ENCODE measurements at places on chromosomes 7 and 10.

GRCh38 chr7:131603932-131604331 lies 47.5 kb upstream of the PODXL start:
- no peak for DNase-seq

GRCh38 chr7:151520419-151521261 lies 945 bp upstream of the RHEB start:
- no peak for DNase-seq

DNA sequence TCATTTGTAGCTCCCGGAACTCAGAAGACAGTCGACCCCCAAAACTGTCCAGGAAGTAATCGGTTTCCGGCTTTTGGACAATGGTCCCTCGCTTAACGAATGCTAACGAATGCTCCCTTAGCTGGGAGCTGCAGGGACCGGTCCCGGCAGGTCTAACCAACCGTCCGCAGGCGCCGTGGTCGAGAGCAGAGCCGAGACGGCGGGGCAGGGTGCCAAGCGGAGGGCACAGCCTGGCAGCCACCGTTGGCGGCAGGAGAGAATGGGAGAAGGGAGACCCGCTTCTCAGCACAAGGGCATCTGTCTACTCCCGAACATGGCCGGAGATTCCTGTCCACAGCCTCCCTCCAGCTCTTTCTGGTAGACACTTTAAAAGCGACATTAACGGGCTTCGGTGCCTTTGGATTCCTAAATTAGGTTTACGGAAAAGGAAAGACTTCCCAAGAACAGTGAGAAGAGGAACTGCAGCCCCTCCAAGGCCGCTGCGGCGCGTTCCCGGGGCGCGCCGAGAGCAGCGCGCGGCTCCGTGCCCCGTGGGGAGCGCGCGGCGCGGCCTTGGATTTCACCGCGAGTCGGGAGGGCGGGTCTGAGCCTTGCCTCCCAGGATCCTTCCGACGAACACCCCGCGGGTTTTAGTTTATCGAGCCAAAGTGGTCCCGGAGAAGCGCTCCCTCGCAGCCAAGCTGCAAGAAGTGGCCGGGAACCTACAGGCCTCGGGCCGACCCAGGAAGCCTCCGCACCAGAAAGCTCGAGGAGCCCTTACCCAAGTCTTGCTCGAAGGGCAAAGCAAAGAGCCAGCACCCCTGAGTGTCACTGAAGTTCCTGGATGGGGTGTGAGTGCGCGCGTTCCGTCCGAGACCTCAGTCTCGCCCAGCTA lies 3.6 kb upstream of the TBX20 start:
- no peak for DNase-seq

DNA sequence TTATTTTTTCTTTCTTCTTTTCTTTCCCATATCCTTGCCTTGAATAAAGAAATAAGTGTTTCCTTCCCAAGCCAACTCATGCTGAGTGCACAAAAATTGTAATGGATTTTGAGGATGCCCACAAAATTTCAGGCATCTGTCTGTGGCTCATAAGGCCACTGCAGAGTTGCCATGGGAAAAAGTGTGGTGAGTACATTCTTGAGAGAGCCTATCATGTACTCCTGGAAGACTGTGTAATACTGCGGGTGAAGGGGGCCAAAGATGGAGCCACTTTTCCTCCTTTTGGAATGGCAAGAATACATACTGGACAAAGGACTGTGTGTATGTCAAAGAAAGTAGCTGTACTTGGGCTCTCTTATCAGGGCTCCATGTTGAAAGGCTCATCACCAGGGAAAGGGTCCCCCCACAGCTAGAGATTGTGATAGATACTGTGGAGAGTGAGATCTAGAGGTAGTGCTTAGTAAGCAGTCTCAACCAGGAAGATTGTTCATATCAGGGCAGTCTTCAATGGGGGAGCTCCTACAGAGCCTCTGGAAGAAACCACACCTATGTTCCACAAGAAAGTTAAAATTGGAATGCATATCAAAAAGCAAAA lies 341.6 kb upstream of the KCND2 start:
- no peak for DNase-seq

DNA sequence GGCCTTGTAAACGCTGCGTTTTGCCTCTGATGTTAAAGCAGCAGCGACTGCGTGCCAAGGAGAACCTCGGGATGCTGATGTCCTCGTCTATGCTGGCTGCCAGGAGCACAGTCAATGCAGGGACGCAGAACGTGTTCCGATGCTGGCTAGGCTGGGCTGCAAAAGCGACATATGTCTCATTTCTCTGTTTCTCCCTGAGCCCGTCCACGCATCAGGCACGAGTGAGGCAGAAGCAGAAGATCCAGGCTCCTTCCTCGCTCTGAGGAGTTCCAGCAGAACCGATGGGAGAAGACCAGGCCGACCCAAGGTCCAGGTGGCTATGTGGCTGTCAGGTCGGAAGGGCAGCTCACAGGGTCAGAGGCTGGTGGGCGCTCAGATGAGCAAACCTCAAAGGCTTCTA lies 3.7 kb upstream of the FOXL3 start:
- no peak for DNase-seq

GRCh38 chr10:28875549-28876081 lies 198.3 kb downstream of the BAMBI start:
- DNase-seq, result no peak

DNA sequence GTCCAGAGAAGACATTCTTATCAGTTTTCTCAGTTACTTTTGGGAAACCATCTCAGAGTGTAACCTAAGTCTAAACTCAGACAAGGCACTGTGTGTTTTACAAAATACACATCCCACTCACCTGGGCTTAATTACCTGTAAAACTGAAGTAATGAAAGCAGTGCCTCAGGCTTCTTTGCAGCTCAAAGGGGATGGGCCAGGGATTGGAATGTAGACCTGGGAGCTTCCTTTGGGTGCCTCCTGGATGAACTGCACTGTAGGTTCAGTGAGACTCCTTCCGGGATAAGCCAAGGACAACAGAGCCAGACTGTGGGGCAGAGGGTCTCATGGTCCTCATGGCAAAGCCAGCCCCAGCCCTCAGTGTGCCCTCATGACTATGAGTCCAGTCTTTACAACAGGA lies 672.4 kb upstream of the GALNT17 start:
- no peak for DNase-seq

DNA sequence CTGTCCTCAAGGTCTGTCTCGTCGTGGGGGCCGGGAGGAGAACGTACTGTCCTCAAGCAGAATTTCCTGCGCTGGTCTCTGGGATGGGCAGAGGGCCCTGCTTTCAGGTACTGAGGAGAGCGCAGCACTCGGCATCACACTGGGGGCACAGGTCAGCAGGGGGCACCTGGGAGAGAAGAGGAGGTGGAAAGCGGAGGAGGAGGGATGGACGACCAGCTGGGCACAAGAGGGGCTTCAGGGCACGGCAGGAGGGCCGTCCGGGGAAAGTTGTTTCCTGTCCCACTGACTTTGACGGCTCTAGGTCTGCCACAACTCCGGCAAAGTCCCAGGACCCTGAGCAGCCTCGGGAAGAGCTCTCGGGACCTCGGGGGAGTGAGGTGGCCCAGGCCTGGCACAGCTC lies 536.9 kb downstream of the DNAJB6 start:
- no peak for DNase-seq

DNA sequence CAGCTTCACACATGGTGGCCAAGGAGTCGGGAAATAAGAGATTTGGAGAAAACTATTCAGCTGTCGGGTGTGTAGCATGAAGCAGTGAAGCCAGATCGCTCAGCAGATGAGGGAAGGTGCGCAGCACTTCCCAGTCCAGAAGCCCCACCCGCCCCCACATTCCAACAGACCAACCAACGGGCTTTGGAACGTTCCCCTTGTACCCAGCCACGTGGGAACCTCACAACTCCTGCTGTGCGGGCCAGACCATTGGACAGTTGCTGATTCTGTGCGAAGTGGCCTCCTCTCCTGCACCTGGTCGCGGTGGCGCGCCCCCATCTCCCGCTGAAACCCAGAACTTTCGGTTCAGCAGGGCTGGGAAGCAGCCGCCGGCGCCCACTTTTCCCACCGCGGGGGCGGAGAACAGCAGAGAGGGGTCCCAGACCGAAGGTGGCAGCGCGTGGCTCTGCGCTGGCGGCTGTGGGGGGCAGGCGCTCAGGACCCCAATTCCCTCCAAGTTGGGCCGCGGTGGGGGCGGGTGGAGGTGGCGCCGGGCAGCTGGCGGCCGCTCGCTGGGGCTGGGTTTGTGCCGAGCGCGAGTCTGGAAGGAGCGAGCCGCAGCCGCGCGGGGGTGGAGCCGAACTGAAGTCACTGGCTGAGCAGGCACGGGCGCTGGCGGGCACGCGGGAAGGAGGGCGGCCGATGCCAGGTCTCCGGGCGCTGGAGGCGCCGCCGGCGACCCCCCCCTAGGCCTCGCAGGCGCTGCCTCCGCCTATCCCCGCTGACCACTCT lies 1301.5 kb upstream of the SORCS1 start:
- DNase-seq, result no peak

DNA sequence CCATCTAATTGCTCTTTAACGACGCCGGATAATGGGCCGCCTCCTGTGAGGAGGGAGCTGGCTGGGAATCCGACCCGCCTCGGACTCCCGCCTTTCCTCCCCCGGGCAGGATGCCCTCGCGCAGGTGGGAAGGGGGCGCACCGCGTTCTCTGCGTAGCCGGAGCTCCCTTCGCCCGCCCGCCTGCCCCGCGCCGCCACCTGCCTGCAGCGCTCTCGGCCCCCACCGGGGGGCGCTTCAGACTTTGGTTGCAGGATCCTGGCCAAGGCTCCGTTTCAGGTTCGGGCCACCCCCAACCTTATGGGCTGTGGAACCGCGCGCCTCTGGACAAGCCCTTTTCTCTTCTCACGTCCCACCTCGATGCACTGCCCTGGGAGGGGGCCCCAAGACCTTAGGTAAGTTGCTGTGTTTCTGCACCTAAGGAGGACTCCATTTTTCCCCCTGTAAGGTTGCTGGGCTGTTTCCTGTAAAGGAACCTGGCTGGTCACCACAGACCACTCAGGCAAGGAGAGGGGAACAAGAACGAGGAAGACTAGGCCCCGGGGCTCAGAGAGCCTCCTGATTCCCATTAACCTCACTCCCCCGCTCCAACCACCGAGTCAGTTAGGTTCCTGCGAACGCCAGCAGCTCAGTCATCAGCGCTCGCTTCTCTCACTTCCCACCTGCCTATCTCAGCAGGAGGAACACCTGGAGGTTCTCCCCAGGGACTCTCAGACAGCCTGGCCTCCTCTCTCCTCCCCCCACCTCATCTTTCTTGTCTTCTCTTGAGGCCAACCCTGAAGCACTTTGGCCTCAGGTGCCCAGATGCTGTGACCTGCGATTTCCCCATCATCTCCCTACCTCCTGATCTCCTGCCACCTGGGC lies 11.3 kb upstream of the KAZALD1 start:
- peak; percentile 32 for DNase-seq

DNA sequence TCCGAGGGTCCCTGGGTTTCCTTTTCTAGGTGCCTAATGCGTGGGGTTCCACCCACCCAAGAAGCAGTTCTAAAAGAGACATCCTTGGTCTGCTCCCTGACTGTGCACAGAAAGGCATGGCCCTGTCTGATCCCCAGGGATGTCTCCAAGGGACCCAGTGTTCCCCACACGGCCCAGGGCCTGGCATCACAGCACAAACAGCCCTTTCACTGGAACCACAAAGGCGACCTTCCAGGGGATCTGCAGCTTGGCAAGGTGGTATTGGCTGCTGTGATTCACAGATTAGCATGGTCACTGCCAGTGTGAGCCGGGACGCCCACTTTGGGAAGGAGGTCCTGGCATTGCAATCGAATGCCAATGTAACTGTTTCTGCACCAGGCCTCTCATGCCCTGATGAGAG lies 6.4 kb downstream of the KCNMA1 start:
- DNase-seq, result no peak

DNA sequence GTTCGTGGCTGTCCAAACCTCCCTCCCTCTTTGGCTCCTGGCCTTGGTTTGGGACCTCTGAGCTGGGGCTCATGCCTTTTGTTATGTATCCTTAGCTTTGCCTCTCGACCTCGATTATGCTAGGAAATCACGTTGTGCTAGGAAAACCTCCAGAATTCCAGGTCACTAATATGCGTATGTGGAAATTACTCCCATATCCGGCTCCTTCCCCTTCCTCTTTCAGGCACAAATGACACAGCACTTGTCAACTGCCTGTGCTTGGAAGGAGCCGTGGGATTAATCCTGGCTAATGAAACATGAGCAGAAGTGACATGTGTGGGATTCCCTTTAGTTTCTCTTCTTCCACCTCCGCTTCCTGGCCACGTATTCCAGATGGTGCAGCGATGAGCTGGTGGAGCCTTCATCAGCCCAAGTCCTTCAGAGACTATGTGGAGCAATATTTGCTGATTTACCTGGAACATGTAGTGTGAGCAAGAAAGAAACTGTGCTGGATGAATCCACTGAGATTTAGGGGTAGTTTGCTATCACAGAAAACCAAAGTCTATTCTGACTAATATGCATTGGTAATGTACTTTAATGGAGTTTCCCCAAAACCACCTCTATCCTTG lies 149.2 kb downstream of the REEP3 start:
- no peak for DNase-seq

- no peak for DNase-seq
Measured at GRCh38 chr10:112490545-112490944, 43.5 kb downstream of the VTI1A start.

DNA sequence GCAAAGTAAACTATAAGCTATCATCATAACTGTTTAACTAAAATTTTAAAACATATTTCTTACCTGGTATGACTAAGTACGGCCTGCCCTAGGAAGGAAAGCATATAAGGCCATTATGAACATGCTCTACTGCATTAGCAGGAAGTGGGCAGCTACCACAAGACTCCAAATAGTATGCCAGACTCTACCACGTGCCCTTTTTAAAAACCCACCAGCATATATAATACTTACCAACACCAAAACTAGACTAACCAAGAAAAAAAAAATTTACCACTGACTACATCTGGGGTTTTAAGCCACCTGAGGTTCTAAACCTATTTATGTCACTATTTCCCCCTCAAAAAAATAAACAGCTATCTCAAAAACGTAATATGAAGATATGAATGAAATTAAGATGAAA lies 30.1 kb downstream of the NUDCD3 start:
- peak; percentile 97 for DNase-seq

GRCh38 chr7:11604505-11604904 lies 227.5 kb downstream of the THSD7A start:
- no peak for DNase-seq

GRCh38 chr10:68561865-68562649 lies 1.9 kb downstream of the TET1 start:
- no peak for DNase-seq

DNA sequence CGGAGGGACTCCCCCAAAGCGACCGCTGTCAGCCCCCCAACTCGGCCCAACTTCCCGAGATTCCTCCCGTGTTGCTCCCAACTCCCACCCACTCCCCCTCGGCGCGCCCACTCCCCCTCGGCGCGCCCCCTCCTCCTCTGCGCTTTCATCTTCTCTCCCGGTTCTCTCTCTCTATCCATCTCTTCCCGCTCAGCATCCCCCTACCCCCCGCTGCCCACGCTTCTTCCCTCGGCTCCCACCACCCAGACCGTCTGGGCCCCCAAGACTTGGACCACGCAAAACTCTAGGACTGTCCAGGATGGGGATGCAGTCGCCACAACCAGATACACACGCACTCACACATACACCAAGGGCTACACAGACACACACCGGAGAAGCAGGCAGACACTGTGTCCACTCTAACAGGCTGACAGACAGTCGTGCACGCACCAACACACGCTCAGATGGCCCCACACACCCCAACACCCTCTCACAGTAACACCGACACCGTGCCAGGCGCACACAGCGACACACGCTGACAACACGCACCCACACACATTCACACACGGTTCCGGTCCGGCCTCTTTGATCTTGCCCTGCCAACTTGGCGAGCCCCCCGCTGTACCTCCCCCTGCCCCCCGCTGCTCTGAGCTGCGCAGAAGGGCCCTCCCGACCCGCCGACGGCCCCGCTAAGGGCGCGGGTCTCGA lies 1.1 kb downstream of the GRID1 start:
- DNase-seq, result no peak

Data from Jurkat, Clone E6-1 (cell line).